Lung (tissue), 17 donors: ENCODE measurements at places on chromosomes 3 and 15. TPM values are rescaled to one million over a fixed set of nuclear protein-coding genes. Genes with fewer than 3 reads are reported as not detected.

ADGRG7 gene
- polyA plus RNA-seq: not detected

TM4SF1 gene
- polyA plus RNA-seq: 215 TPM

DYNLT2B gene
- polyA plus RNA-seq: 22.4 TPM

DNASE1L3 gene
- polyA plus RNA-seq: 2.5 TPM

PRTG gene
- 2.8 TPM for polyA plus RNA-seq

KLHL40 gene
- polyA plus RNA-seq: not detected

CXCR6 gene
- 4.3 TPM for polyA plus RNA-seq

TRPM7 gene
- 9.1 TPM for polyA plus RNA-seq

MAGEL2 gene
- polyA plus RNA-seq: 0.02 TPM

PLA1A gene
- 5.9 TPM for polyA plus RNA-seq

EPHB3 gene
- 4.7 TPM for polyA plus RNA-seq

MYH15 gene
- polyA plus RNA-seq: 0.31 TPM

KBTBD8 gene
- 1.3 TPM for polyA plus RNA-seq

PDCD7 gene
- polyA plus RNA-seq: 11.2 TPM

ATP2B2 gene
- not detected for polyA plus RNA-seq

TRH gene
- polyA plus RNA-seq: 0.22 TPM

SPINK8 gene
- polyA plus RNA-seq: not detected

NMNAT3 gene
- 2.4 TPM for polyA plus RNA-seq

TEX9 gene
- polyA plus RNA-seq: 4.7 TPM

CRABP1 gene
- polyA plus RNA-seq: not detected

RASGRF1 gene
- polyA plus RNA-seq: 28.8 TPM

CLDN18 gene
- 31.4 TPM for polyA plus RNA-seq

NR2E3 gene
- polyA plus RNA-seq: 0.06 TPM

FEM1B gene
- polyA plus RNA-seq: 8.1 TPM

HTR3E gene
- not detected for polyA plus RNA-seq

ETFA gene
- 96.4 TPM for polyA plus RNA-seq

SLC35G2 gene
- polyA plus RNA-seq: 3.6 TPM

P2RY14 gene
- 2.7 TPM for polyA plus RNA-seq

NEK10 gene
- polyA plus RNA-seq: 3.5 TPM

GADL1 gene
- 0.04 TPM for polyA plus RNA-seq

MCF2L2 gene
- polyA plus RNA-seq: 0.59 TPM

CISH gene
- polyA plus RNA-seq: 104 TPM

KCNH8 gene
- 0.06 TPM for polyA plus RNA-seq

SPATA12 gene
- polyA plus RNA-seq: 0.08 TPM

CHDH gene
- polyA plus RNA-seq: 2.8 TPM

TAGLN3 gene
- 2.3 TPM for polyA plus RNA-seq

C3orf85 gene
- not detected for polyA plus RNA-seq

WNT7A gene
- polyA plus RNA-seq: 1.7 TPM

EIF1B gene
- 45.7 TPM for polyA plus RNA-seq
